Activated CD4-positive, CD25-positive, alpha-beta regulatory T cell (primary cell): ENCODE measurements at places on chromosomes 16 and 17.

- no peak for DNase-seq
These were observed 43.4 kb upstream of the SOX9 start for GRCh38 chr17:72077326-72077960.

DNA sequence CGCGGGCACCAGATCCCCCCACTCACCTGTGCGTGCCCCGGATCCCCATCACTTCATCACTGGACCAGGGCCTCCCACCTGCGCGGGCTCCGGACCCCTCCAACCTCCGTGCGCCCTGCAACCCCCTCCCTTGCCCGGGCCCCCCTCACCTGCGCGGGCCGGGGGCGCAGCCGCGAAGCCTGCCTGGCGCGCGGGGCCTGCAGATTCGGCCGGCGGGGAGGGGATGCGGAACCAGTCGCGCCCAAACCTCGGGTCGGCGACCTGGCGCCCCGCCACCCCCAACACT is 202 bp downstream of the CEP131 start:
- no peak for DNase-seq

GRCh38 chr17:79255926-79256585 is 181.4 kb downstream of the ENGASE start:
- DNase-seq, result no peak

DNA sequence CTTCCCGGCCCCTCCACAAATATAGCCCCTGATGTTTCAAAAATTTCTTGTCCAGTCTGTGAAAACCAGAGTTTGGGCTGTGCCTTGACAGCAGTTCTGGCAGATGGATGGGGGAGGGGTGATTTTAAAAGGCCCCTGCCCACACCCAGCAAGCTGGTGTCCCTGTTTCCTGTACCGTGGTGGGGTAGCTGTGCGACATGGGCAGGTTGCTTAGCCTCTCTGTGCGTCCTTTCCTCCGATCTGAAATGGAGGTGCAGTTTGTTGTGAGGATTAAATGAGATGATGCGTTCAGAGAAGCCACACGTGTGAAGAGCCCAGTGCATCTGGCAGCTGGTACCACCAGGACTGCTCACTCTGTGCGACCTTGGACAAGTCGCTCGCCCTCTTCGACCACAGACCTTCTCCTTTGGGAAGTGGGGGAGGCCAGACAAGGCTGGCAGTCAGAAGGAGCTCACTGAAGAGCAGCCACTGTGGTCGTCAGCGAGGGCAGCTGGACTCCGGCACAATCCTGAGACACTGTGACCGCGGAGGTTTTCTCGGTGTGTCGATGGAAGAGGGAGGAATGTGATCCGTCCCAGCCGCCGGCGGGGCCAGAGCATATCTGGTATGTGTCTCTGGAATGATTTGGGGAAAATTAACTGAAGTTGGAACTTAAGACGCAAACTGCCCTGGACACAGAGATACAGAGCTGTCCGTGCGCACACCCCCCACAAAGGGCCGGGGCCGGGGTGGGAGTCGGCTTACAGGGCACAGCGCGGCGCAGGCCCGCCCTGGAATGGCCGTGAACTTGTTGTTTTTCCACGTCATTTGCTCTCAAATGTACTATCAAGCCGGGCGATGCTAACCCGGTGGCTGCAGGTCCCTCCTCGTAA is 721 bp upstream of the WFIKKN2 start:
- no peak for DNase-seq

DNA sequence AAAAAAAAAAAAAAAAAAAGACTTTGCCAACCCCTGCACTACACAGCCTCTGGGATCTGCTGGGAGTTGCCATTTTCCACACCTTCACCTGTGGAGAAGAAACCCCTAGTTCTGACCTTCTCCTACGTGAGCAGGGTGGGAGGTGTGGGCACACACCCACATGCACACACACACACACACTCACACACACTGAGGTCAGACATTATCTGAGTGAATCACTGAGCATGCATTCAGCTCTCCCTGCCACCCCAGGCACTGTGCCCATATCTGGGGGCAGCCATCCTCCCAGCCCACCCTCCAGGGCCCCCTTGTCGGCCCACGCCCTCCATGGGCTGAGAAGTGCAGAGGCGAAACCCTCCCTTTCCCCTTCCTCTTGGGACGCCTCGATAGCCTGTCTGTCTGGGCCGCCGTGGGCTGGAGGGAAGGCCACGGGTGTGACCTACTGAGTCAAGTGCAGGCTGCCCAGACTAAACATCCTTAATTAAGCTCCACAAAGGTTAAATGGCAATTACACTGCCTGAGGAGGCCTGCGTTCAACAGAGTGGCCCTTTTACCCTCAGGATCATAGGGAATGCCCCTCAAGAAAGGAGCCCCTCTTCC is 143.8 kb downstream of the C16orf95 start:
- DNase-seq, result no peak

DNA sequence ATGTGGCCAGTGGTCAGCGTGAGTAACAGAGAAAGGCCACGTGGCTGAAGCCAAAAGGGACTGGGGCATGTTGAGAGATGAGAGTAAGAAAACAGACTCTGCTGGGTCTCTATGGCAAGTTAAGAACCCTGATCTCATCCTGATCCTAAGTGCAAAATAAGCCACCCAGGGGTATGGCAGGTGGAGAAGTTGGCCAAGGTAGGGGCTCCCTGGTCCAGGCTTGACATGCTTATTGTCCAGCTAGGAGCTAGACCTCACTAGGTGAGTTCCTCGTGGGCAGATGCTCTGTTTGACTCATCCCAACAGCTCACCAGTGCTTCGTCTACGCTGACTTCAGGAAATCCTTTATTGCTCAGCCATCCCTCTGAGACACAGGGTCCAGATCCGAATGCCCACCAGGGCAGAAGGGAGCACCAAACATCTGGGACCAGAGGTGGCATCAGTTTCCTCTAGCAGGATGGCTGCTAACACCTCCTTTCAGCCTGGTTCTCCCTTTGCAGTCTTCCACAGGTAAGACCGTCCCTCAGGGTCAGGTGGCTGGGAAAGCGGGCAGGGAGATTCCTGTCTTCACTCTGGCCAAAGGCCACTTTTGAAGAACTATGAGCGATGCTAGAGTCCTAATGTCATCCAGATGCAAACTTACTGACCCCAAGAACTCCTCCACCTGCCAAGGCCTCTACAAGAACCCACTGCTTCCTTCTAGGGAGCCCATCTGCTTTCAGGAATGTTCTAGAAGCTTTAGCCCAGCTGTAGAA is 99.5 kb downstream of the CDYL2 start:
- DNase-seq, result no peak

DNA sequence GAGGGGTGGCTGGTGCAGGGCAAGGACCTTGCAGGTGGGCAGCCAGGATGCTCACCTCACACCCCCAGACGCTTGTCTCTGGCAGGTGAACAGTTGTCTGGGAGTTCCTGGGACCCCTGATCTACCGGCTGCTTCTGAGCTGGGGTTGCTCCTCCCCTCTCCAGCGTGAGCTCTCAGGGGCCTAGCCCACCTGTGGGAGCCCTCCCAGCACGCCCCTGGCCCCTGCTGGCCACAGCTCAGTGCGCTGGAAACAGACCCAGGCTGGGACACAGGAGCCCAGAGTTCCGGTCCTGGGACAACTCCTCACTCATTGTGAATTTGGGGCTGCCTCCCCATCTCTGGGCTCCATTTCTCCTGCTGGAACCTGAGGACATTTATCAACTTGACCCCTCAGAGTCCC is 30.3 kb downstream of the ARHGAP23 start:
- DNase-seq, result no peak

- DNase-seq, result no peak
These were observed 9.9 kb downstream of the MXRA7 start for GRCh38 chr17:76700617-76701470.

DNA sequence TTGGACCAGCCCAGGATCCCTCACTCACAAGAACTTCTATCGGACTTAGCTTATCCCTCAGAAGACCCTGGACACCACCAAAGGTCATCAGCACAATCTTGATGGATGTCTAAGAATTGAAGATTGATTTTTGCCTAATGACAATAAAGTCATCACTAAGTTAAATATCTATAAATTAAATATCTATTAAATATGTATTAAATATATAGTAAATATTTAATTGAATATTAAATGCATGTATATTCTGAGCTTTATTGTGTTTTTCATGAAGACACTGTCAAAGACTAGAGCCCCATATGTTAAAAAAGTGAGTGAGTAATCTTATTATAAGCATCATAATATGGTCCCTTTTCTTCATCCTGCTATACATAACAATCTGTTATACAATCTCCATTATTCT is 751.1 kb downstream of the KCNJ2 start:
- DNase-seq, result no peak

DNA sequence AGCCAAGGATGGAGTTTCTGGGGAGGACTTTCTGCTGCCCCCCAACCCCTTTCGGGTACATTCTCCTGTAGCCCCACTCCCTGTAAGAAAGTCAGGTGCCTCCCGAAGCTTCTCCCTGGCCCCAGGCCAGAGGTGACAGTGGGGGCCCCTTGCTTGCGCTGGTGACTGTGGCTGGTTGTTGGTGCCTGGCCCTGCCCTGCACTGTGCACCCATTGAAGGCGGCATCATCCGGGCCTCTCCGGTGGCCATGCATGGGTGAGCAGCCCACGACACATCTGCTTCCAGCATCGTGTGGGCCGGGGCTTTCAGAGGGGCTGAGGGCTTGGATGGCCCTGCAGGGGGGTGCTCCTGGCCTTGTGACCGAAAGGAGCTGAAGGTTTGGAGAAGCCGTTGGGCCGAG is 297.0 kb downstream of the SEC14L1 start:
- no peak for DNase-seq

GRCh38 chr17:82502207-82502606 is 17.3 kb upstream of the FOXK2 start:
- DNase-seq, result no peak
